Ovary (tissue), 10 donors: ENCODE measurements at places on chromosomes 4 and X. TPM values are rescaled to one million over a fixed set of nuclear protein-coding genes. Genes with fewer than 3 reads are reported as not detected.

PASD1 gene
- total RNA-seq, result not detected

SCML1 gene
- total RNA-seq, result 22.8 TPM

CDKL2 gene
- total RNA-seq, result 2.9 TPM

PLA2G12A gene
- 39.2 TPM for total RNA-seq

SYTL5 gene
- total RNA-seq, result 0.10 TPM

PNCK gene
- total RNA-seq, result 0.75 TPM

UNC5C gene
- total RNA-seq, result 3.9 TPM

KLB gene
- total RNA-seq, result not detected

ERCC6L gene
- 0.10 TPM for total RNA-seq

GCNA gene
- 0.92 TPM for total RNA-seq

SPANXB1 gene
- not detected for total RNA-seq

MAGED4 gene
- total RNA-seq, result 17.4 TPM

DNA sequence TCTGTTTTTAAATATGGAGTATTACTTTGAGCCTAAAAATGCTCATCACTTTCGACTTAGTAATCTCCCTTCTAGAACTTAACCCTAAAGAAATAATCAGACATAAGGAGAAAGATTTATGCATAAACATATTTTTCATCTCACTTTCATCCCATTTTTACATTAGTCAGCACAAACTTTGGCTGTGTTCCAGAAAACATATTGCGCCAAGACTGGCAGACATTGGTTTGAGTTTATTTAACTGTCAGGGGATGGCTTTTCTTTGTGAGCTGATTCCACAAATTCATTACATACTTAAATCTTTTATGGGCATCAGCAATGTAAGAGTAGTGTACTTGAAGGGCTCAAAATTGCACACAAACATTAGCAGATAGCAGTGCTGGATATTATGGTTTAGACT, 23.7 kb downstream of the MAOA start:
- no peak for DNase-seq

DNA sequence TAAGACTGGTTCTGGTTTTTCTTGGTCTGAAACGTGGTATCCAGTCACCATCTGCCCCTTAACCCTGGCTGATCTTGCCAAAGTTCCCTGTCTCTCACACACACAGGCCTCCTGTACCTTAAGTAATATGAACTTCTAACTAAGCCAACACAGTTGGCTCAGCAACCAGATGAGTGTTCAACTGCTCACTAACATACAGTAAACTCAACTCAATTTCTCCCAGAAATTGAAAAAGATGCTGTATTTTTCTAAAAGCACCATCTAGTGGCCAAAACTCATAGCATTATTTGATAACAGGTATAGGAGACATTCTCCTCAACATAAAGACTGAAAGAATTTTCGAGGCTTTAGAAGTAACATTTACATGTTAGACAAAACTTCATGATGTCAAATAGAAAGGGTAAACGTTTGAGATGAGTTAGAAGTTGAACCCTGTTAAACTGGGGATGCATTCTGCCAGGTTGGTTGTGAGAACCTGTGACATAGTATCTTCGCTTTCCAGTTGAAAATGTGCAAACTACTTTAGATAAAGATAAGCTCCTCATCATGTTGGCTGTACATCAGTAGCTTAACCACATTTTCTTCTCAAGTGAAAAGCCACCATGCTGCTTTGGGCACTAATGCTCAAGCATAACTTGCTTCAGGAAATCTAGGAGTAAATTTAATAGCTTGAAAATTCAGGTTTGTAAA, 31.2 kb downstream of the CCNI start:
- no peak for DNase-seq

- DNase-seq, result peak; percentile 97
Observed at GRCh38 chrX:44542567-44543325, at the start of gene FUNDC1. TSS of gene FUNDC1 (minus strand) at chrX:44542859. CDS start at chrX:44542832, 27 bp downstream.

DNA sequence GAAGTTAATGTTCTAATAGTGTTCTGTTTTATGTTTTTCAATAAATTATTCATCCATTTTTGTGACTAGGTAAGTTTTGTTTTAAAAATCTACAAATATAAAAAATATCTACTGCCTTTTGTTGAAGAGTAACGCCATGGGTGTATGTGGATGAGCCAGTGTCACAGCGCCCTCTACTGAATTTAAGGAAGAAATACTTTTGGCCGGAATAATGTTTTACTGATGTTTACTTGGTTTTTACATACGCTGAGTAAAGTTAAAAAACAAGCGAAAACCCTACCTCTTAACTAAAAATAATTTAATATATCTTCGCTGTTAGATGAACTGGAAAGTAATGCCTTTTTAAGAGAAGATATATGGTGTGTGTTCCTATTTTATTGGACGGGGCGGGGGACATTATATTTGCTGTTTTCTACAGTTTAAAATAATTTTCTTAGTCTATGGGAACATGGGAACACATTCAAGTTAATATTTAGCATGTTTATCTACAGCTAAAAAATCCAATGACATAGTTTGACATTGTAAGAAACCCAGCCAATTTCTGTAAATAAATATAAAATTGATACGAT, 86.1 kb downstream of the CPE start:
- DNase-seq, result peak; percentile 22

DNA sequence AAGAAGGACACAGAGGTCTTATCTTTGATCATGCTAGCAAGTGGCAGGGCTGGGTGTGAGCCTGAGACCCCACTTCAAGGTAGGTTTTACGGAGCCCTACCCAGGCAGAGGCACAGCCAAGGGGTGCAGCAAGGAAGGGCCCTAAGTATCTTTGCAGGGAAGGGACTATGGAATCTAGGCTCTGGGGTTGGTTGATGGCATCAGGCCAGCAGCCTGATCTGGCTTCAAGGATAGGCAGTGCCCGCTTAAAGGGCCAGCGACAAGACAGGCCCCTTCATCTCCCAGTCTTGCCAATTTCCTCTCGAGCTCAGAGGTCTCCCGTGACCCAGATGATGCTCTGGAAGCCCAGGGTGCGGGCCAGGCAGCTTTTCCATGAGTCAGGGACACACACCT, 5.8 kb downstream of the ABLIM2 start:
- no peak for DNase-seq

- no peak for DNase-seq
Observed at GRCh38 chr4:113587156-113587555, 174.4 kb downstream of the CAMK2D start.

GRCh38 chr4:135741583-135741982, 1540.0 kb upstream of the PABPC4L start:
- no peak for DNase-seq

- no peak for DNase-seq
Observed at GRCh38 chr4:7491915-7492314, 57.2 kb upstream of the PSAPL1 start.

DNA sequence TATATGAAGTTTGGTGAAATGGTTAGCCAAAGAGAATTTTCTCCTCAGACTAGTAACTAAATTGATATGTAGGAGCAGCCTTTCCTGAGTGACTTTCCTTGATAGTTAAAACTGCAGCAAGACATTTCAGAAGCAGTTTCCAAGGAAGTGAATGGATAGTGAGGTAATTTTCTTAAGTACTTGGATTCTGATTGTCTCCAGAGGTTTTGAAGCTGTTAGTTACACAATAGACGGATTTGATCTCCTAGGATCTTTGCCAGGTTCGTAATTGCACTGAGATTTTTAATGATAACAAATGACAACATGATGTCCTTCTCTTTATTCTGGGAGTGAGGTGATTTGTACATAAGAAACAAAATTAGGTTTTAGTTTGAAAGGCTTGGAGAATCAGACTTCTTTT, 29.2 kb downstream of the PRRG1 start:
- DNase-seq, result no peak

GRCh38 chr4:1337376-1337831, 9.6 kb upstream of the UVSSA start:
- no peak for DNase-seq

DNA sequence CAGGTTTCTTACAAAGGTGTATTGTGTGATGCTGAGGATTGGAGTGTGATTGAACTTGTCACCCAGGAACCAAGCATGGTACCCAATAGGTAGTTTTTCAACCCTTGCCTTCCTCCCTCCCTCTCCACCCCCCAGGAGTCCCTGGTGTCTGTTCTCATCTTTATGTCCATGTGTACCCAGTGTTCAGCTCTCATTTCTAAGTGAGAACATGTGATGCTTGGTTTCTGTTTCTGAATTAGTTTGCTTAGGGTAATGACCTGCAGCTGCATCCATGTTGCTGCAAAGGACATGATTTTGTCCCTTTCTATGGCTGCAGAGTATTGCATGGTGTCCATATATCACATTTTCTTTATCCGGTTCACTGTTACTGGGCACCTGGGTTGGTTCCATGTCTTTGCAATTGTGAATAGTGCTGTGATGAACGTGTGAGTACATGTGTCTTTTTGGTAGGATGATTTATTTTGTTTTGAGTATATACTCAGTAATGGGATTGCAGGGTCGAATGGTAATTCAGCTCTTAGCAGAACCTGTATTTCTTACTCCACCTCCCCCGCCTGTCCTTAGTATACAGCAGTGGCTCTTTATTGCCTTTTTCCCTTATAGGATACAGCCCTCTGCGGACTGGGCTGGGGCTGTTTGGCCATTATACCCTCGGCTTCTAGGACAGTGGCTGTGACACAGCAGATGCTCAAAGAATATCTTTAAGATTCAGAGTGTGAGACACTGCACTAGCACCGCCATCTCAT, 145.4 kb downstream of the PTTG2 start:
- DNase-seq, result no peak

DNA sequence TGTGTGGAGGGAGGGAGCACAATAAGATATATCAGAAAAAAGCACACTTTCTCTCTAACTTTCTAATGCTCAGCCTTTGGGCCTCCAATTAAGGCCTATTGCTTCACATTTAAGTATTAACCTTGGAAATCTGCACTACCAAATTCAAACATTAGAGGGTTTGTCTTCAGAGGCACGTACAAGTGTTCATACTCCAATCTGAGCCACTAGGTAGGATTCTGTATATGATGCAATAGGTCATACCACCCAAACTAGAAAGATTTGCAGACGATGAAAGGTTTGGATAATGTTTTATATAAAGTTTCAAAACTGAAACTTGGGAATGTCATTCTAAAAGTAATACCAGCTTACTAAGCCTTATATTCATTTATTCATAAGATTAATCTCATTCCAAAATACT, 106.4 kb downstream of the MID1 start:
- no peak for DNase-seq

GRCh38 chr4:123750044-123750443, 353.4 kb downstream of the SPRY1 start:
- DNase-seq, result no peak

GRCh38 chrX:110847334-110847733, 51.7 kb upstream of the CHRDL1 start:
- DNase-seq, result no peak

GRCh38 chr4:155402941-155403340, 26.2 kb upstream of the MAP9 start:
- no peak for DNase-seq

- no peak for DNase-seq
Observed at GRCh38 chrX:471281-471680, 84.6 kb upstream of the PPP2R3B start.

GRCh38 chrX:147174591-147174990, 360.0 kb upstream of the CXorf51A start:
- DNase-seq, result no peak

- DNase-seq, result peak; percentile 58
Observed at GRCh38 chrX:24148535-24149350, 786 bp upstream of the ZFX start.

DNA sequence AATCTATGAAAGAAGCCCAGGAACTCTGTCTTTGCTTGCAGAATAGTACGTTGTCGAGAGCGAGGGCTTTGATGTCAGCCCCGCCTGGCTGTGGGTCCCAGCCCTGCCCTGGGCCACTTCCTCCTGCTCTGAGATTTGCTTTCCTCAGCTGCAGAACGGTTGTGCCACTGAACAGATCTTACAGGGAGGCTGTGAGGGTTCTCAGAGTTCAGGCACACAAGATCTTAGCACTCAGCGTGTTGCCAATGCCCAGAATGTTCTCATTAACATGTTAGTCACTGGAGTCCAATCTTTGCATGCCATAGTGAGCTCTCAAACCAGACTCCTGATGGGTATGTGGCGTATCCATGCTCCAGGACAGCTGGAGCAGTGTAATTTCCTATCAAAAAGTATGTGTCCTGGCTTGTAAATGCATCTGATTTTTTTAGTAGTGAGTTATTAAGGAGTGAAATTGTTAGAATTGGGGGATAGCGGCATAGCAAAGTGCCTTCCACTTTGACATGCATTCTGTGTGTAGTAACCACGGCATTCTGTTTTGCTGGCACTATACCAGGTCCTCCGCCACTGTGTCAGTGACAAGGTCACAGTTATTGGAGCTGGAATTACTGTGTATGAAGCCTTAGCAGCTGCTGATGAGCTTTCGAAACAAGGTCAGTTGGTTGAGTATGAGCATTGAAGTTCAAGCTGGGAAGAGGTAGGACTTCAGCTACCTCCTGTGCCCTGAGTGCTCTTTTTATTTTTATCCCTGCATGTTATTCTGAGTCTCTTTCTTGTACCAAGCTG, 31.6 kb downstream of the TKTL1 start:
- no peak for DNase-seq

DNA sequence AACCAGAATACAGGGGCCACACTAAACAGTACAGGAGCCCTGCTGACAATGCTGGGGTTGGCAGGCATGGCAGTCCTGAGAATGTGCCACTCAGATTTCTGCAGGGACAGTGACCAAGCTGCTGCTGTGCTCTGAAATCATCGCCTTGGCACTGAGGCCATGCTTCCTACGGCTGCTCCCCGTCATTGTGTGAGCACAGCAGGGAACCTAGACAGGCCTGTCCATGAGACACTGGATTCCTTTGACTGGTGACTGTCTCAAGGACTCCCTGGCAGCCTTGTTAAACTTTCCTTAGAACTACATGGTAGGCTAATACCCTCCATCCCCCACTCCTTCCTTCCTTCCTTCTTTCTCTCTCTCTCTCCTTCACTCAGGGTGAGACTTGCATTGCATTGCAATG, 111.4 kb downstream of the LUZP4 start:
- no peak for DNase-seq

GRCh38 chr4:26319949-26320537, 771 bp upstream of the RBPJ start:
- DNase-seq, result no peak

DNA sequence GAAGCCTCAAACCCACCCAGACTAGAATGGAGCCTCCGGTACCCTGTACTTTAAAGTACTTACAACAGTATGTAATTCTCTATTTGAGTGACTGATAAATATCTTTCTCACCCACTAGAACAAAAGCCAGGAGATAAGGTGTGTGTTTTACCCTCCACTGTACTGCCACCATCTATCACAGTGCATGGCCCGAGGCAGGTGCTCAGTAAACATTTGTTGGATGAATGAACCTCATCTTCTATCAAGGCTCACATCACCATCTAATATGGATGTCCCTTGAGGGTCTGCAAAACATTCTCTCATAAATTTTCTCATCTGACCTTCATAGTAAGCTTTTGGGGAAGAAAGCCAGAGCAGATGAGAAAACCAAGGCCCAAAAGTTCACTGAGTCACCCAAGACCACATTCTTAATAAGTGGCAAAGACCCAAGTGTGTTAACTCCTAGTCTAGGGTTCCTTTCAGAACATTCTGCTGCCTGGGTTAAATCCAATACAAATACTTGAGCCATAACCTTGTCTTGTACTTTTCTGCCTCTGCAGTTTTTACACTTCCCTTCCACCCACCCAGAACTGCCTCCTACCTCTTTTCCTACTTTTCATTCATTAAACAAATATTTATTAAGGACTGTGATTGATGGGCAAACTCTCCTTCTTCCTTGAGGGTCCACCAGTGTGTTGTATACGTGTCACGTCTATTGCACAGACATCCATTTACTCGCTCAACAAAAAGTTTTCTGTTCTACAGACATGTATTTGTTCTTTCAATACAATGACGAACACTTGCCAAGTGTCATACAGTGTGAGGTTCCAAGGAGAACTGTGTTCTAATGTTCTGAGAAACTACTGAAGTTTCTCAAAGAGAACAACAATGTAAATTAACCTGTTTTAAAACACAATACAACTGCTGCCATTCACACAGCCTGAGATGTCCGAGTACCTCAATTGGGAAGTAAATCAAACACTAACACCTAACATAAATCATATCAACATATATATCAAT, 35.7 kb downstream of the APBB2 start:
- DNase-seq, result no peak
